ENCODE measurements at places on chromosomes 2 and 18.

DNA sequence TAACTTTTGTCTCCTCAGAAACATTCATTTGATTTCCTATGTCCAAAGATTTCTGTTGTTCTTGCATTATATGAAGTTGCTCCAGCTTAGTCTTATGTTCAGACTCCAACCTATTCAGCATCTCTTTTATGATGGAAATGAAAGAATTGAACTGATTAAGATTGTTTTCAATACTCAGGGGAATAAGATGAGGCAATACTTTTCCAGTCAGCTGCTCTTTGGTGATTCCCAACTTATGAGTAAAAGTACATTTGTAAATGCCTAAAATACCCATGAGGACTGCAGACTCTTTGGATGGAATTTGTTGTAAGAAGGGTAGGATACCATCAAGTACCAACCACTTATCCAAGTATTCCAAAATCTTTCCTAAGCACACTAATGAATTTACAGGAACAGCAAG, 39.8 kb downstream of the TRAK2 start:
- no peak for DNase-seq

GRCh38 chr18:75441896-75442295, 14.4 kb upstream of the SMIM21 start:
- no peak for DNase-seq

GRCh38 chr2:189799531-189799930, 15.3 kb downstream of the PMS1 start:
- no peak for DNase-seq

DNA sequence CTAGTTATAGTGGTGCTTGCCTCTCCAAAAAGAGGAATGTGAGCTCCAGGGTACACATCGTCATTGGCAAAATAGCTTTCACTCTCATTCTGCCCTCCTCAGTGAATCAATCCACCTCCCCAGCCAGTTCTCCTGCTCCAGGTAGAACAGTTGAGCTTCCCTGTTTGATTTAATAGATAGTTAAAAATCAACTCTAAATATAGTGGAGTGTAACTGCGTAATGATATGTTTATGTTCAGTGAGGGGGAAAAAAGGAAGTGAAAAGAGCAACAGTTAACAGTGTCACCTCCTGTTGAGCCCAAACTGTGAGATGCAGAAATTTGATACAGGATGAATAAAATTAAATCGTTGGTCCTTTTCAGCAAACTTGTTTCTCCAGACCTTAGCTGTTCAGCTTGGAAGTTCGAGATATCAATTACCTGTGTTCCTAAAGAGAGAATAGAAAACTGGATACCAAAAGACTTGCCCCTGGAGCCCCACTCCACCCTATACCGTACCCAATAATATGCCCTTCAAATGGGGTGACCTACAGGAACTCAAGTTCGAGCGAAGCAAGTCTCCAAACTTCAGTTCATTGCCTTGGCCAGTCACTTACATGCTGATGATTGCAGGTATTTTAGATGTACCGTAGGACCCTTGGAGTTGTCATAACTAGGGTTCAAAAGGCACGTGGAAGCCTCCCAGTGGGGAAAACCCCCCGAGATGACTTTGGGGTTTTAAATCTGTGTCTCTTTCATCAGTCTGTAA, 708.4 kb downstream of the RNF144A start:
- peak; percentile 95 for DNase-seq

- no peak for DNase-seq
These were observed 10.0 kb downstream of the SLC40A1 start for GRCh38 chr2:189570570-189571031.

- DNase-seq: no peak
These were observed 11.3 kb upstream of the TMSB10 start for GRCh38 chr2:84894131-84894586.

- DNase-seq: no peak
These were observed 164.5 kb downstream of the NCK2 start for GRCh38 chr2:105909215-105909614.

DNA sequence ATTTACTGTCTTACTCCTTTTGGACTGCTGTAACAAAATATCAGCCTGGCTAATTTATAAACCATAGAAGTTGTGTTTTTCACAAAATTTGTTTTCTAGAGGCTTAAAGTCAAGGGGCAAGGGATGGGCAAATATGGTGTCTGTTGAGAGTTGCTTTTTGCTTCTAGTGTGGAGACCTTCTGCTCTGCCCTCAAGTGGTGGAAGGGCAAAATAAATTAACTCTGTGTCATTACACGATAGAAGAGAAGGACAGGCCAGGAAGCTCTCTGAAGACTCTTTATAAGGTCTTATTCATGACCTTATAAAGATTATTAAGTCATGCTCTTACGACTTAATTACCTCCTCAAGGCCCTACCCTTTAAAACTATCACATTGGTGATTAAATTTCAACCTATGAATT, 181.2 kb upstream of the LRATD1 start:
- DNase-seq: no peak

DNA sequence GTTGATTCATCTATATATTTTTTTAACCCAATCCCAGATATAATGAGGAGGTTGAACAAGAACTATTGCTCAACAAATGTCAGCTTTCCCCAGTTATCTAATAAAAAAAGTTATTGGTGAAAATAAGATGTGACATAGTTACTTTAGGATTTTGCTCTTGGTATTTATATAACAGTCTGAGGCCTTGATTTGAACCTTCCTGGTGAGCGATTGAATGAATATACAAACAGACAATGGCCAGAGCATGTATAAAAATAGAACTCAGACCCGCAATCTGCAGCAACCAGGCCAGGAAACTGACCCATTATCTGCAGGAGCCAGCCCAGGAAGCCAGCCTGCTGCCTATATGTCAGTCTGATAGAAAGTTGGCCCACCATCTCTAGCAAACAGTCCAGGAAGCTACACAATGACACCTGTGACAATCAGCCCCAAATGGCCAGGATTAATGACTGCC, 81.6 kb downstream of the HS6ST1 start:
- DNase-seq: no peak

GRCh38 chr2:223084873-223085272, 32.9 kb downstream of the KCNE4 start:
- no peak for DNase-seq

DNA sequence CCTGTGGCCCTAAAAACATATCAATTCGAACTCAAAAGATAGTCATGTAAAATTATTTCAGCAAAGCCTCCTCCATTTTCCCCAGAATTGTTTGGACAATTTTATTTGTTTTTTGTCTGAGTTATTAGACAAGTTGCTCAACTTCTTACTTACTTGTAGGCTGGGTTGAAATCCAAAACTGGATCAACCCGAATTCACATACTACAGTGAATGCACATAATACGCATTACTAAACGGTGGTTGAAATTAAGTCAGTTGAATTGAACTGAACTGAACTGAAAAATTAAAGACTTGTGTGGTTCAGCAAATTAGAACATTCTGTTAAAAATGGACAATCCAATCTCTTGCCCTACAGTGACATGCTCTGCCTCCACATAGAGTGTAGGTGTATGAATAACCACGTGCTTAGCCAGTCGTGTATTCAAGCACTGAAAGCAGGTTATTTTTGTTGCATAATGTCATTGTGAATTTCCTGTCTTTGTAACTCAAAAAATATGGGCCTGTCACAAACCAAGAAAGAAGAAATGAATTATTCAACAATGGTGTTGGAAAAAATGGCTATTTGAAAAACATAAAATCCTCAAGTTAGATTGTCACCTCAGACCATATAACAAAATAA, 441.0 kb downstream of the TXNL1 start:
- DNase-seq: no peak

GRCh38 chr2:69685321-69686048, 41.9 kb upstream of the AAK1 start:
- DNase-seq: no peak

DNA sequence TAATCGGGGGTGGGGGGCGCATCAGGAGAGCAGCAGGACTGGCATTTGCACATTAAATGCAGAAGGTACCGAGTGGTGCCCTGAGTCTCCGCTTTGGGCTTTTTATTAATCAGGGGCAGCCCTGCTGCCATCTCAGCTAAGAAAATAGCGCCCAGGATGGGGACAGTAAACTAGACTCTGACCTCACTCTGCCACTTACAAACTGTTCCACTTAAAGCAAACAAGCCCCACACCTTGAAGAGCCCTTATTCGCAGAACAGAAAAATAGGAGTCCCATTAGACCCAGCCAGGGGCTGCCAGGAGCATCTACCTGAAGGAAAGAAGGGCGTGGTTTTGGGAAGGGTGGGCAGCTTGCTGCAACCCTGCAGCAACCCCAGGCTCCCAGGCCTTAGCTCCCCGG, 165.3 kb downstream of the TNS1 start:
- no peak for DNase-seq

- no peak for DNase-seq
These were observed 22.3 kb downstream of the KIAA1328 start for GRCh38 chr18:36851202-36851590.

DNA sequence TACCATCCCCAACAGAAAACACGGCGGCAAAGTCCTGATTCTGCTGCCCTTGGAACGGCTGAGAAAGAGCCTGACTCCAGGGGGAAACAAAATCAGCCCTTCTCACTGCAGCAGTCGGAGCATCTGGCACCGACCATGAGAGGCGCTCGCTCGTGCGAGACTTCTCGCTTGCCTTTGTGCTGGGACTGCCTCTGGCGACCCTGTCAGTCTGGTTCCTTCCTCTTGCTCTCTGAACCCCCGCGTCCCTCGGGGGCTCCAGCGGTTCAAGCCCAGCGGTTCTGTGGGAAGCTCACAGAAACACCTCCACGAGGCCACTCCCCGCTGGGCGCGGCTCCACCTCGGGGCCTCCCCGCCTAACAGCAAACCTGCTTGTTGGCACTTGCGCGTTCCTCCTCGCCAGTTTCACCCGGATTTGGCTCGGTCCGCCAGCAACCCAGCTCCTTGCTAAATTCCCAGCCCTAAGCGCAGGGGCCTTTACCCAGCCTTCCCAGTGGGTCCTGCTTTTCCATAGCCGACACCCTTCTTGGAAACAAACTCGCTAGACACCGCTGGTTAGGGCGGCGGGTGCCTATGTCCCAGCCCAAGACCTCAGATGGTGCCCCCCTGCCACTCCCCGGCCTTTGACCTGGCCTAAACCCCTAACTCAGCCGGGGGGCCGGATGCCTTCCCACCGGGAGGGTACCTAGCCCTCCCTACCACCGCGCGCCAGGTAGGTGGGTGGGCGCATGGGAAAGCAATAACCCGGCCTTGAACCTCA, 2.2 kb downstream of the RND3 start:
- peak; percentile 27 for DNase-seq

- no peak for DNase-seq
These were observed 398.9 kb downstream of the XIRP2 start for GRCh38 chr2:167287212-167287611.

DNA sequence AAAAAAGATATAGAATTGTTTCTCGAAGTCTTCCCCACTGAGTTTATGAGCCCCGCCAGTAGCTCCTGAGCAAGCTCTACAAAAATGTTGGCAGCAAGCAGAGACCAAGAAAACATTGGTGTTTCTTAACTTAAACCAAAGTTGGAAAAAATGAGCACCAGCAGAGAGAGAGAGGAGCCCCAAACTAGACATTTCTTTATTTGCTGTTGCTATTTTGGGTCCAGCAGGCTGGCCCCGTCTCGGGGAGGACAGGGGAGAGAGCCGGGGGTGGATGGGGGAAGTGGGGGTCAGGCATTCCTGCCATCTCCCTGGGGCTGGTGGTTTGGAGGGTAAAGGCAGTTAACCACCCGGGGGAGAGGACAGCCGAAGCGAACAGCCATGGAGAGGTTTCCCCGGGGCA, 113.0 kb downstream of the DYSF start:
- no peak for DNase-seq

DNA sequence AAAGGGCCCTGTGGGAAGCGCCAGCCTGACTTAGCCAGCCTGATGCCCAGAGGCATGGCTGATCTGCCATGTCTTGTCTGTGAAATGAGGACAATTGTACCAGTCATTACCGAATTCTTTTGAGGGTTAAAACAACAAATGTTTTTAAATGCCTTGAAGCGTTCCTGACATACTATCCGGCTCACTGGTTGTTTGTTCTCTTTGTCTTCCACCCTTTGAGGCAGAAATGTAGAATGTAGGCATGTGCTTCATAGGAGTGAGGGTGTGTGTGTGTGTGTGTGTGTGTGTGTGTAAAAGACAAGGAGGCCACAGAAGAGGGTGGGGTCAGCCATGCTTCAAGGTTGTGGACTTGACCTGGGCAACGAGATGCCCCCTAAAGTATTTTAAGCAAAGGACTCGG, 35.5 kb downstream of the TGFBRAP1 start:
- no peak for DNase-seq

DNA sequence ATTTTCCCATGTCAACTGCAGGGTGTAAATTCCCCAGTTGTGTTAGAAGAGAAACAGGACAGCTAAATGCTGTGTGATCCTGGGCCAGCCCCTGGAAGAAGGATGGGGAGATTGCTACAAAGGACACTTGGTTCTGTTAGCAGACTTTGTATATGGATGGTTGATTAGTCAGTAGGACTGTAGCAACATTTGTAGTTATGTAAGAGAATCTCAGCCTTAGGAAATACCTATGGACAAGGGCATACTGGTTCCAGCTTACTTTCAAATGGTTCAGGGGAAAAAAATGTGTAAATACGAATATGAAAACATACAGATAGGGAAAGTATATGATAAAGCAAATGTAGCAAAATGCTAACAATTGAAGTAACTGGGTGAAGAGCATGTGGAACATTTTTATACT, 47.6 kb downstream of the GNAL start:
- DNase-seq: no peak

DNA sequence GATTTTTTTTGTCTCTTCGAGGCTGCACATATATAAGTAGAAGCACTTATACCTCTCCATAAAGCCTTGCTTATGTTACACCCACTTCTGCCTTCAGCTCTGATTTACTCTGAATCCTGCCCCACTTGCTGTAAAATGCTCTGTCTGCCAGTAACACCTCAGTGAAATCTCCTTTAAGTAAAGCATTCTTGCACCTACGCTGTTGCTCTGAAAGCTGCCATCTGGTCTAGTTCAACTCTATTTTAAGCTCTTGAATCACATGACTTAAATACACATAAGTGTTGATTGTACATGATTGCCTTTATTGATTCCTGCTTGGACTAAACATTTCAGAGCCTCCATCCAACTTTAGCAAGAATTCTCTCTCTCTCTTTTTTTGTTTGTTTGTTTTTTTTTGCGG, 609.0 kb upstream of the CELF4 start:
- no peak for DNase-seq

DNA sequence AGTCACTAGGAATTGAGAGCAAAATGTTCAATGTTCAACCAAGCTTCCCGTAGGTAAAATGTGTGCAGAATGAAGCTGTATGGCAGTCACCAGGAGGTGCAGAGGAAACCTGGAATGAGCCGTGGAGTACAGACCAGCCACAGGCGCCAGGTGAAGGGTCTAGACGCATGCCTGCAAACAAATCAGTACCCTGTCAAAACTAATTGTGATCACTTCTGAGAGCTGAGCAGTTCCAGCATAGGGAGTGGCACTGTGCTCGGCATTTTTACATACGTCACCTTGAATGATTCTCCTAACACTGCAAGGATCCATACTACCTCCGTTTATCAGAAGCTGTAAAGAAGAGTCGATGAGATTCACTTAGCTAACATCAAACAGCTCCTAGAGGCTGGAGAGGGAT, 346.1 kb upstream of the ID2 start:
- no peak for DNase-seq

GRCh38 chr2:82596581-82596980, 1862.5 kb downstream of the SUCLG1 start:
- DNase-seq: no peak

GRCh38 chr2:53104263-53104662, 663.3 kb upstream of the CHAC2 start:
- no peak for DNase-seq

- DNase-seq: no peak
These were observed 52.0 kb upstream of the RTN4 start for GRCh38 chr2:55102056-55102812.

Measured in NCI-H2081 treated with DMSO at 0.1 percent for 48 hours (cell line).